ENCODE measurements at places on chromosomes 4 and X.
A peak's percentile ranks its signal among the peaks of the same experiment; 100 is the strongest.

- DNase-seq = no peak
Measured at GRCh38 chrX:5236749-5237148, 991.9 kb downstream of the NLGN4X start.

DNA sequence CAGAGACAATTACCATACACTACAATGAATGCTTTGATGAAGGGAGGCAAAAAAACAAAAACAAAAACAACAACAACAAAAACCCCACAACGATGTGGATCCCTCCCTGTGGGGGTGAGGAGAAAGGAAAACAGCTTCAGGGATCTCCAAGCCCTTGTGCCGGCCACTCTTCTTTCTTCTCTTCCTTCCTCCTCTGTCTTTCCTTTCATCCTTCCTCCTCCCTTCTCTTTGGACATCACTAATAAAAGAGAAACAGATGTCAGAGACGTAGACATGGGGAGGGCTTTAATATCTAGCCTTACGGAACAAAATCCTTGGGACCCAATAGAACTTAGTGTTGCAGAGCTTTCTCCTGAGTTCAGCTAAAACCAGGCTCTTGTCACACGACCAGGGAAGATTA, 18.8 kb upstream of the STX18 start:
- no peak for DNase-seq

DNA sequence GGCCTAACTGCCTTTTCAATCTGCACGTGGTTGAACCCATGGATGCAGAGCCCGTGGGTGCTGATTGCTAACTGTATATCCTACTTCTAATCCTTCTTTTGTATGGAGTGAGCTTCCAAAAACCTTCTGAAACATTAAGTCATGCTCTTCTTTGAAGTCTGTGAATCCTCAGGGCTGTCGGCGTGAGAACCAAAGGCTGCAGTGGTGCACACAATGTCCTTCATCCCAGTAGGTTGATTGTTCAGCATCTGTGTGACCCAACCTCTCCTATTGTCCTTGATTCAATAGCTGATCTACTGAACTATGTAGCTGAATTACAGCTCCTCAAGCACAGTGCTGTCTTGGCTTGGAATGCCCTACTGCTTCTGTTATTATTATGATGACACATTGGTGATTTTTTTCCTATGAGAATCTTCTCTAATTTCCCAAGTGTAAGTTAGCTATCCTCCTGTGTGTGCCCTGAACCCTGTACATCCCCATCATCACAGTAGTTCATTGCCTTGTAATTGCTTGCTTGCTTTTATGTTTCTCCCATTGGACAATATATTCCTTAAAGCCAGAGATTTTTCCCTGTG, 294.6 kb downstream of the TRIML1 start:
- DNase-seq = peak; percentile 72

- peak; percentile 92 for DNase-seq
Measured at GRCh38 chr4:137267024-137267423, 265.3 kb downstream of the PCDH18 start.

DNA sequence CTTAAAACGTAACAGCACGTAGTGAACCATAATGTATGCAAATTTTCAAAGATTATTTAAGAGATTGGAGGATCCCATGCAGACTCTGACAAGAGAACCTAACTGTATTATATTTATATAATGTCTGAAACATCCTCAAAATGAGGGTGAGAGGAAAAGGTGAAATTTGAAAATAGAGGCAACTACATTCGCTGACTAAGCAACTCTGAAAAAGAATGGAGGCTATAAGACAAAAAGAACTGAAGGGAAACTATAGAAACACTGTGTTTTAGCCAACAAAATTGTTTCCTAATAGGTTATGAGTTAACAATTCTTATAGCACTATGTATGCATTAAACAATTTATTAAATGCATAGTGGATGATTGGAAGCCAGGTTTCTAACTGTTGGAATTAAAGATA, 648.0 kb downstream of the UBE2NL start:
- no peak for DNase-seq

DNA sequence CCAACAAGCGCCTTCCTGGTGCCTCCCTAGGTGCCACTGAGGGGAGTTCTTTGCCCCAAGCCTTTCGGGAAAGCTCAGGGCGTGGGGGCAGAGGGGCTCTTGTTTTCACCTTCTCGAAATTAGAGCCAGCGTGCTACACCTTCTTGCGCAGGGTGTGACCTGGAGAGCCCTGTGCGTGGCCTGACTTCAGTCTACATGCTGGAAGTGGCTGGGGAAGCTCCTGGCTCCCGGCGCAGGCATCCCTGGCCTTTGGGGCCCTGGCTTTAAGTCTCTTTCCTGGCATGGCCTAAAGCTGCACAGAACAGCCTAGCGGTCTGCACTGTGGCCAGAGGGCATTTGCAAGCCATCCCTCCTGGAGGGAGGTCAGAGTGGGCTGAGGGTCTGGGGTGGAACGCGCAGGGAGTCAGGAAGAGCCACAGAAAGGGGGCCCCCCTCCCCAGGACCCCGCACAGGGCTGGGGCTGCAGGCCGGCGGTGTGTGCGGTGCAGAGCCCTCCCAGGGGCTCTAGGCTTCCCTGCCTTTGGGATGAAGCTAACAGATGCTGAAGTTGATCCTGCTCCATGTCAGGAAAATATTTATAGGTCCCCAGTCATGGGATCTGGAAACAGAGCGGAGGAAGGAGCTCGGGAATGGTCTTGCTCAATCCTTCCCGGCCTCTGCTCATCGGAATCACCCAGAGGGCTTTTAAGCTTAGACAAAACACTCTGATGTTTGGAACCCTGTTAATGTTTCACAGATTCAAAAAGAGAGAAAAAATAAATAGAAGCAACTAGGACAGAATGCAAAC, 781 bp upstream of the SPON2 start:
- DNase-seq = peak; percentile 12

DNA sequence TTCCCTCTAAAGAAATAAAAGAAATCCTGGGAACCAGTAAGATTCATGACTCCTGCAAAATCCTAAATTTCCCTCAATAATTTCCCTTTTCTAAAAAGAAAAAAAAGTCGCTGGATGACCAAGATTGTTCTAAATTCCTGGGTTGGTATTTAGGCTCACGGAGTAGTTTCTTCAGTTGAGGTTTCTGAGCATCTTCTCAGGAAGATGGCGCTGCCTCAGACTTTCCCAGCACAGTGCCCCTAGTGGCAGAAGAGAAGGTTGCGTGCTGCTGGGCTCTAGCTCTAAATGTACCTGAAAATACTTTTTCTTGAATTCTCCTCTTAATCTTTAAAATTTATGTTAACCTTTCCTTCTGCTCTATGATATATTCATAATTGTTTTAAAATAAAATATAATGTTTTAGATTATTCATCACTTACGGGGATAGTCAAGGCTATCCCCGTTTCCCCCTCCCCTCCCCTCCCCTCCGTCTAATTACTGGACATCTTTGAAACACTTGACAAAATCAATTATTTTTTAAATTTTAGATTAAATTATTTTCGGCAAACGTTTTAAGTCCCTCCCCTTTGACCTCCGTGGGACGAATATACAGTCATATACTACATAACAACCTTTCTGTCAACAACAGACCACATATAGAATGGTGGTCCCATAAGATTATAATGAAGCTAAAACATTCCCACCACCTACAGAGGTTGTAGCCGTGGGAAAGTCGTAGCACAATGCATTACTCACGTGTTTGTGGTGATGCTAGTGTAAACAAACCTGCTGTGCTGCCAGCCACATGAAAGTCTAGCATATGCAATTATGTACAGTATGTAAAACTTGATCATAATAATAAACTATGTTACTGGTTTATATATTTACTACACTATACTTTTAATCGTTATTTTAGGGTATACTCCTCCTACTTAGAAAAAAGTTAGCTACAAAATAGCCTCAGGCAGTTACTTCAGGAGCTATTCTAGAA, 41.0 kb upstream of the GATB start:
- peak; percentile 40 for DNase-seq

DNA sequence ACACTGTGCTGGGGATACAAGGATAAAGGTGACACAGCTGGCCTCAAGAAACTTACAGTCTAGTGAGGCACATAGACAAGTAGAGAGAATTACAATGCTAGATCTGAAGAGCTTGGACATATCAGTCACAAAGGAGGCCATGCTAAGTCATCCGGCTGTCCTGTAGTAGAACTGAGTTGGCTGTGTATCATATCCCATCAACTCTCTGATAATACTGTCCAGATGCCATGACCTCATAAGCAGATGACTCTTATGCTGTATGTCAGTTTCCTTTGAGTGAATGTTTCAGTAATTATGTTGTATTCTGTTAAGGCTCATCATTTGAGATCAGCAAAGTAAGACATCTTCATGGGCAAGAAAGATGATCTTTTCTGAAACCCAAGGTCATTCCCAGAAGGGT, 442.9 kb downstream of the MID1IP1 start:
- DNase-seq = no peak

DNA sequence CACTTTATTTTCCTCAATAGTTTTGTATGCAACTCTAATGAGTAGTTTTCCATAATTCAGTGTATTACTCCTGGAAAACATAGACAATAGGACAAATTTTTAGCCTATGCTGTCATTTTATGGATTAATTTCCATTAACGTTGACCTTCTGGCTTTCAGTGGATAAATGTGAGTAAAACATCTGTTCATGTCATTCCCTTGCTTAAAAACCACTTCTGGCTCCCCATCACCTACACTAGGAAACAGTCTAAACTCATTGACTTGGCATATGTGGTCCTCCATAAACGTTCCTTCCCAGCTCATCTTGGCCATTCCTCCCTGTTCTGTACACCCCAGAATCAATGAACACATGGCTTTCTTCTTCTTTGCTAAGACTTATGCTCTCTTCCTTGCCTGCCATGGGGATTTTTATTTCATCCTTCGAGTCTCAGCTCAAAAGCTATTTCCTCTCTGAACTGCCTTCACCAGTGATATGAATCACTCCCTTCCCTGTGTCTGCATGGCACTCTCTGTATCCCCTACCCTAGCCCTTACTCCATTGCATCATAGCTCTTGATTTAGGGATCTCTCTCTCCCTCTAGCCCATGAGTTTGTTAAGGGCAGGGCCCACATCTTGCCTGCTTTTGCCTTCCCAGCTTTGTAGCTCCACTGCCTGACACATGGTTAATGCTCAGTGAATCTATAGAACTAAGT, 34.8 kb downstream of the DOCK11 start:
- peak; percentile 61 for DNase-seq

DNA sequence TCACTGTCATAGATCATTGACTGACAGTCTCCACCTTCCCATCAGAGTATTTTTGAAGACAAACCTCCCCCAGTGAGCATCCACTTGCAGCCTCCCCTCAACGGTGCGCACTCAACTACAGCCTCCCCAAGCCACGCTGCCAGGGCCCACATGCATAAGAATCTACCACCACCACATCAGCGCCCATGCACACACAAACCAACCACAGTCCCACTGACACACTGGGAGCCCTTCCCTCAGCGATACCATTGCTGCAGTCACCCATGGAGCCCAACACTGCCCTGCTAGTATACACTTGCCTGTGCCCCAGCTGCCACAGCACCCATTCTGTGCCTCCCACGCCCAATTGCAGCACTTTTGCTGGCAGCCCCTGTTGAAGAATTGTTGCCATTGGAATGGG, 132.9 kb downstream of the CHM start:
- DNase-seq = no peak

- peak; percentile 32 for DNase-seq
Measured at GRCh38 chrX:138775517-138775916, 64.0 kb upstream of the FGF13 start.

- no peak for DNase-seq
Measured at GRCh38 chrX:112085149-112085548, 2.6 kb upstream of the TRPC5 start.

DNA sequence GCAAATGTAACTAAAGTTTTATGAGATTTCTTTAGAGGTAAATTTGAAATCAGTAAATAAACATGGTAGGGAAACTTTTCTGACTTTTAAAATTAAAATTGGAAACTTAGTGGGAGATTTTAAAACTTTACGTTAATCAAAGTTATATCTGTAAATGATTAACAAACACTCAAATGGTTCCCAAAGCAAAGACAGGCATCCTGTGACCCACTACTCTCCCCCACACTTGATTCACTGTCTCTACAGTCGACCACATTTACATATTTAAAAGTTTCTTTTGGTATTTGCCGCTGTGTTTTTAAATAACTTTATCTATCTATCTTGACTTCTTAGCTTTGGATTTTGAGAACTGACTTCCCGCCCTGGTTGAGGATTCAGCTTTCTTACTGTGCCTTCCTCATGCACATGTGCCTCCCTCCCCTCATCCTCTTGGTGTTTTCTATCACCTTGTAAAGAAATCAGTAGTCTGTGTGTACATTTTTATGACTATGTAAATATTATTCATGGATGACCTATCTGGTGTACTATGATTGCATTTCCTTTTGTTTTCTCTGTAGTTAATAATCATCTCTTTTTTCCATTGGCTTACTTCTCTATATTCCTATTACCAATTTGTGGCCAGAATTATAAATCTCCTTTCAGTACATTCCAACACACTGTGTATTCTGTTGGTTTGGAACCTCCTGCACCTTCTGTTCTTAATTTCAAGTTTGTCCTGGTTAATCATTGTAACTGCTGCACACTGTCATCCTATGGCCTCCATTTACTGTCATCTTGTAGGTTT, 72.6 kb downstream of the WWC2 start:
- no peak for DNase-seq

DNA sequence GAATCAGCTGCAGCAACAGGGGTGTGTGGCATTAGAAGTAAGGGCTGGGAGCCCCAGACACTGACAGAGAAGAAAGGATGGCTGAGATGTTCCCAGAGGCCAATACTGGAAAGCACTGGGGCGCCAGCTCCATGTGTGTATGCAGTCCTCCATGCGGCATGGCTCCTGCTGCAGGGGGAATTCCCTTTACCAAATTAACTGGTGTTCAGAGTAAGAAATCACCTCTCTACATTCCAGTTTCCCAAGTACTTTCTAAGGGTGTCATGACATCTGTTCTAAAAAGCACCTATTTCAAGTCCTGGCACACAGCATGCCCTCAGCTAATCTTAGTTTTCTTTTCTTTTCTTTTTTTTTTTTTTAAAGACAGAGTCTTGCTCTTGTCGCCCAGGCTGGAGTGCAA, 98.0 kb downstream of the MAML3 start:
- DNase-seq = no peak

DNA sequence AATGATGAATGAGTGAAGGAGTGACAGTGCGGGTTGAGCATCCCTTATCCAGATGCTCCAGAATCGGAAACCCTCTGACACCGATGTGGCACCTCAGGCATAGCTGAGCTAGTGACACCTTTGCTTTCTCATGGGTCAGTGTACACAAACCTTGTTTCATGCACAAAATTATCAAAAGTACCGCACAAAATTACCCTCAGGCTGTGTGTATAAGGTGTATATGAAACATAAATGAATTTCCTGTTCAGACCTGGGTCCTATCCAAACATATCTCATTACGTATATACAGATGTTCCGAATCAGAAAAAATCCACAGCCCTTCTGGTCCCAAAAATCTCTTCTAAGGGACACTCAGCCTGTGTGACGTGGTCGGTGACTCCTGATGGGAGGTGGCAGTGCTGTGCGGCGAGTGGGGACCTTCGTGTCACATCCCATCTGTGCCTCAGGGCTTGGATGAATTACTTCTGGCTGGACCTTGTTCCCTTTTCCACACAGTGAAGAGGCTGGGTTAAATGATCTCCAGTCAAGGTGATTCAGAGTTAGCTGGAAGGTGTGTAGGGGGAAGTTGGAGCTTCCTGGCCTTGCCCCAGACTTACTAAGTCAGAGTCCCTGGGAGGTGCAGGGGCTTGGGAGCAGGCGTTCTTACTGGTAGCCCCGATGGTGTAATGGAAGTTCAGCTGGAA, 18.8 kb downstream of the RGS12 start:
- no peak for DNase-seq

Measured in fibroblast of skin of scalp (primary cell).